ENCODE measurements at places on chromosomes 13 and 19.
A peak's percentile ranks its signal among the peaks of the same experiment; 100 is the strongest.

GRCh38 chr13:44266305-44266704, 107.3 kb upstream of the SERP2 start:
- DNase-seq, result no peak

DNA sequence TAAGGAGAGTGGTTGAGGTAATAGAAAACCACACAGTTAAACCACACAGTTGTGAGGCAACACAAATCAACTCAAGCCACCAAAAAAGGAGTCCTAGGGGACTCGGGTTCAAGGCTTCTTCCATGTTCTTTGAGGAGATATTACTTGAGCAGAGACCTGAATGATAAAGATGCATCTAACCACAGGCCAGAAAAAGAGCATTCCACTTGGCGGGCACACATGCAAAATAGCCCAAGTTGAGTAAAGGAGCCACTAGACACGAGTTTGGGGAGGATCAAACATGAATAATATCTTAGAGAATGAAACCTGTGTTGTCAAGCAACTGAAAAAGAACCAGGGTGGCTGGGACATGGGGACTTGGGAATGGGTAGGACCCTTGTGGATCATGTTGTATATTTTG, 30.2 kb downstream of the NLRP4 start:
- no peak for DNase-seq

DNA sequence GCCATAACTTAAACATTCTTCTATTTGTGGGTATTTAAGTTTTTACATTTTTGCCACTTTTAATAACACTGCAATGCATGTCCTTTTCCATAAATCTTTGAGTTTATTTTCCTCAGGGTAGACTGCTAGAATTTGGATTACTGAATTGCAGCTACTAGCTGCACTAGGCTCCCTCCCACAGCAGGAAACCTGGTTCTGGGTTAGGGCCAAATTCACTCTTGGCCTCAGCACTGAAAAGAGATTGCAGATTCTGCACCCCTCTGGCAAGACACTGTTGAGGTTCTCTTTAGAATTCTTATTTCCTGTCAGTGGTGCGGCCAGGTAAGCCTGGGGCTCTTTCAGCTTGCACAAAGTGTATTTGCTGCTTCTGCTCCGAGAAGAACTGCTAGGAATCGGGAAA, 155.7 kb downstream of the ENOX1 start:
- DNase-seq, result no peak

DNA sequence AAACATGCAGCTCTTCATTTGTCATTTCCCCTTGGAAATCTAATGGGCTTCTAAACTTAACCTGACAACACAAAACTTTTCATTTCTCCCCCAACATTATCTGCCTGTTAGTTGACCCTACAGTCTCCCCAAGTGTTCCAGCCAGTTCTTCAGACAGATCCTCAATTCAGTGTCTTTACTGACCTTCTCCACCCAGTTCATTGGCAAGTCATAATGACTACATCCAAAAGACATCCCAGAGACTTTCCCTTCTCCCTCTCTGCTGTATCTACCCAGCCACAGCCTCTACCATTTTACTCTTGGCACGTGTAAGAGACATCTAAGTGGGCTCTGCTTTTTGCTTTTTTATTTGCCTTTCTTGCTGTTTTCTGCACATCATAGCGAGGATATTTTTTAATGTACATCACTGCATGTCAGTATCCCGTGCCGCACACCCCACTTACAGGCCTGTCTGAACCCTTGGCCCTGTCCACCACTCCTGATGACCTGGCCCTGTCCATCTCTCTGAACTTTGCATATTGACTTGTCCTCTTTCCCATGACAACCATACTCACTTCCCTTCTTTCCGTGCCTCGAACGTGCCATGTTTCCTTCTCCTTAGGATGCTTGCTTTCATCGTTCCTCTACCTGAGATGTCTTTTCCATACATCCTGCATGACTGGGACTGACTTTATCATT, 391.9 kb downstream of the IRS2 start:
- no peak for DNase-seq

GRCh38 chr19:11264452-11265176, 2.3 kb upstream of the DOCK6 start:
- no peak for DNase-seq

GRCh38 chr13:51286135-51287002, 53.1 kb upstream of the SERPINE3 start:
- peak; percentile 55 for DNase-seq

DNA sequence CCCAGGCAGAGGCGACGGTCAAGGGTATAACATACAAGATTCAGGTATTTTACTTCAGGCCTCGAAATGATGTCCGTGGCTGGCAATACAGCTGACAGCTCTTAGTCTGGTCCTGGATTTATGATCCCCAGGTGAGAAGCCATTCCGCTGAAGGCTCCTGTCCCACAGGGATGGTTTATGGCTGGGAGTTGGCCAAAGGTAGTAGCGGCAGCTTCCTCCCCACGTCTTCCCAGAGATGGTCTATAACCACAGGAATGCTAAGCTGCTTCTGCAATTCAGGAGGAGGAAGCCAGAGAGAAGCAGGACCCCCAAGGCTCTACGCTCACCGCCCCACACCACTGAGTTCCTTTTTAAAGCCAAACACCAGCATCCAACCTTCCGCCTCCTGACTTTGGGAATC, 27.1 kb downstream of the OLFM2 start:
- no peak for DNase-seq

GRCh38 chr13:46624353-46624752, 71.4 kb downstream of the LRCH1 start:
- no peak for DNase-seq

GRCh38 chr13:51032831-51033230, 78.2 kb downstream of the C13orf42 start:
- DNase-seq, result no peak

GRCh38 chr19:42606660-42607351, 12.1 kb upstream of the CEACAM8 start:
- DNase-seq, result no peak

- DNase-seq, result no peak
These were observed 322.5 kb upstream of the ZNF507 start for GRCh38 chr19:32022731-32023563.

- DNase-seq, result no peak
These were observed 16.8 kb downstream of the RB1 start for GRCh38 chr13:48320399-48320790.

GRCh38 chr19:56748378-56748777, 76.8 kb upstream of the ZNF835 start:
- DNase-seq, result no peak

DNA sequence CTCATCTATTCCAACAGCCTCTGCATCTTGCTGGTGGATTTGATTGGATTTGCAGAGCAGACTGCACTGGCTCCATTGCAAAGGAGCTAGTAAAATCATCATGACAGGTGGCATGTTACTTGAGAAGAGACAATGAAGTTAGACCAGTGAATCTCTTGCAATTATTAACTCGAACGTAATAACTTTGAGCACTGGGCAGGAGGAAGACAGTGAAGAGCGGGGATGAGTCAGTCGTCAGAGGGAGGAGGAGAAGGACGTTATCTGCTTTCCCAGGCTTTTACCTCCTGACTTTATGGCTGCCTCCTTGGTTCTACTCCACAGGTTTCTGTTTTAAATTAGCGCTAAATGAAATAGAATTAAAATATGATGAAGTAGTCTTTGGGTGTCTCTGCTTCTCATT, 257.8 kb upstream of the IPO5 start:
- no peak for DNase-seq

- DNase-seq, result no peak
These were observed 29.2 kb upstream of the GARRE1 start for GRCh38 chr19:34224996-34225658.

- DNase-seq, result no peak
These were observed 813.6 kb upstream of the MIR17HG start for GRCh38 chr13:90533866-90534265.

GRCh38 chr19:30226464-30227011, 145.6 kb upstream of the ZNF536 start:
- DNase-seq, result no peak

- DNase-seq, result no peak
These were observed 2.2 kb downstream of the NAXD start for GRCh38 chr13:110617321-110618072.

GRCh38 chr19:42409477-42409876, 17.7 kb downstream of the LIPE start:
- DNase-seq, result no peak

DNA sequence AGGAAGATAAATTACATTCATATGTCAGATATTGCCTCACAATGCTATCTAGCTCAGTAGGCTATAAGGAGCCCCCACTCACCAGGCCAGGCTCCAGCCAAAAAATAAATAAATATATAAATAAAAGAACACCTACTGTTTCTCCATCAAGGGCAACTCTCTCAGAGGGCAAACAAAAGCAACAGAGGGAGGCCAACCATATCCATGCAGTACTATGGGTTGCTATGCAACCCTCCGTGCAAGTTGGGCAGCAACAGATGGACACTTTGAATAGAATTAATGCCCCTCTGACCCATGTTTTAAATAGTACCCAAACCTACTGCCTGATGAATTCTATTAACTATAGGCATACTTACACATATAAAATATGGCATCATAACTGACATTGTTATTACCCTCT, 279.8 kb upstream of the EDNRB start:
- no peak for DNase-seq

DNA sequence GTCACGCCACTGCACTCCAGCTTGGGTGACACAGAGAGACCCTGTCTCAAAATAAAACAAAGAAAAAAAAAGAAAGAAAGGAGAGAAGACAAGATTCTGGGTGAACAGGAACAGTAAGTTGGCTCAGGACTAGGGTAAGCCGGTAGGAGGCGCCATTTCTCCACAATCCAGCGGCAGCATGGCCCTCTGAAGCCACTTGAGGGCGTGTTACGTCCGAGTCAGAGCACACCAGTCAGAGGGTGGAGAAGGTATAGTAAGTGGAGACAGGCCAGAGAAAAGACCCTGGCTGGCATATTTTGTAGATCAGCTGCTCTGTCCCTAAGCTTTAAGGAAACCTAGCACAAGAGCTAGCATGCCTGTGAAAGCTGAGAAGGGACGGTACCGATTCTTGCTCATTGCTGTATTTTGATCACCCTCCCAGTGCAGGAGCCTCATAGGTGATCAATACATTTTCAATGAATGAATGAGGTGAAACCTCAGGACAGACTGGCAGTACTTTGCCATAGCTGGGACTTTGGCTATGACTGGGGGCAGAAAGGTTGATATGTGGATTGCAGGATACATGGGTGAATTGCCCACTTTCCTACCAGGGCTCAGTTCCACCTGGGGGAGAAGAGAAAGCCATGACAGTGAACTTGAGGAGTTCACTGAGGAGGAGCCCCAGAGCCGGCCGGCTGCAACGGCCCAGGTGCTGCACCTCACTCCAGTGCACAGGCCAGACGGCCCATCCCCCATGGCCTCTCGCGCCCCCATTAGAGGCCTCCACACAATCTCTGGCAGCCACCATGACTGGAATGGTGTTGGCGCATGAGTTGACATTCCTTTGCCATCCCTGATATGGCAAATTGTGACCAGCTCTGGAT, 23.5 kb downstream of the POU2F2 start:
- DNase-seq, result peak; percentile 84

DNA sequence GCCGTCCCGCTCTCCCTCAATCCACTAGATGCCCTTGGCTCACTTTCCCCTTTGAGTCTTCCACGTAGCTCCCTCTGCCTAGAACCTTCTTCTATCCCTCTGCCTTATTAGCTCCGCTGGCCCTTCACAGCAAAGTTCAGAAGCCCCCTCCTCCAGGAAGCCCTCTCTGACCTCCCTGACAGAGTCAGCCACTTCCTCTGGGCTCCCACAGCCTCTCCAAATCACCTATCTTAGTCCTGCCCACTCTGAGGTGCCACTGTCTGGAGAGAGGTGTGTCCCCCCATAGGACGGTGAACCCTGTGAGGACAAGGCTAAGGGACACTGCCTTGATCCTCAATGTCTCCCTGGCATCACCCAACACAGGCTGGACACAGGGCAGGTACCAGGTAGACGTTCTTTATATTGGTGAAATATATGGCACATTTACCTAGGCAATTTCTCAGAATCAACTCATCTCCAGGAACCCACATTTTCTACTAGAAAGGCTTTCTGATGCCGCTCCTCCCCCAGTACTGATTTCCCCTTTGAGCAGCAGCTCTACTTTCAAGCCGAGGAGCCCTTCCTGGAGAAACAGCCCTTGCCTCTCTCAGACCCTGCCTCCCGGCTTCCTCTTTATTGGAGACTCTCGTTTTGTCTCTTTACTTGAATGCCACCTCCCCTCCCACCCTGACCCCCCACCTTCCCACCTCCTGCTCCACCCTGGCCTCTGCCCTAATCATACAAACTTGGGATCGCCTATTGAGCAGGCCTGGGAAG, 3.4 kb upstream of the TGFB1 start:
- peak; percentile 49 for DNase-seq

GRCh38 chr13:66803808-66804456, 426.2 kb downstream of the PCDH9 start:
- DNase-seq, result no peak

DNA sequence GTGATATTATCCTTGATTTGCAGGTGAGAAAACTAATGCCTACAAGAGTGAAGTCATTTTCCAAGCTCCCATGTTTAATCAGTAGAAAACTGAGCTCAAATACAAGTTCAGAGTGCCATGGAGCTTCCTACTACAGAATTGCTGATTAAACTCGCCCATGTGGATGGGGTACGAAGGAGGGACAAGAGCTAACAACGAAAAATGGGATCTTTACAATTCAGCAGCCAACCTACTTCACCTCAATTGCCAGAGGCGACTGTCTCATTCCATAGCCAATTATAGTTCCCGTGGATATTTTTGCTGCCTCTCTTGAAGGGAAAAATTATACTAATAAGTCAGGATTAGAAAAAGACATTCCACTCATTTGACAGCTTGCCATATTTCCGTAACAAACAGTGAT, 1155.1 kb downstream of the OLFM4 start:
- no peak for DNase-seq

DNA sequence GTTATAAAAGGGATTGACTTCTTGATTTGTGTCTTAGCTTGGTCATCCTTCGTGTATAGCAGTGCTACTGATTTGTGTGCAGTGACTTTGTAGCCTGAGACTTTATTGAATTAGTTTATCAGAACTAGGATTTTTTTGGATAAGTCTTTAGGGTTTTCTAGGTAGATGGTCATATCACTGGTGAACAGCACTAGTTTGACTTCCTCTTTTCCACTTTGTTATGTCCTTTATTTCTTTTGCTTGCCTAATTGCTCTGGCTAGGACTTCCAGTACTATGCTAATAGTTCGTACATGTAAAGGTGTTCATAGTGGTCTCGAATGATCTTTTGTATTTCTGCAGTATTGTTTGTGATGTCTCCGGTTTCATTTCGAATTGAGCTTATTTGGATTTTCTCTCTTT, 145.4 kb downstream of the DNAJC3 start:
- no peak for DNase-seq

- DNase-seq, result no peak
These were observed 1558.5 kb downstream of the UQCRFS1 start for GRCh38 chr19:27654266-27654990.

- DNase-seq, result no peak
These were observed 135.6 kb downstream of the NUFIP1 start for GRCh38 chr13:44853641-44854040.

Data from CD4-positive, alpha-beta T cell treated with Interferon gamma for 1 hour (primary cell).